ENCODE measurements at places on chromosomes 3 and 15.

GRCh38 chr3:183782576-183783276, 42.7 kb downstream of the MAP6D1 start:
- no peak for DNase-seq

GRCh38 chr3:16927485-16927884, 42.7 kb downstream of the PLCL2 start:
- DNase-seq, result no peak

DNA sequence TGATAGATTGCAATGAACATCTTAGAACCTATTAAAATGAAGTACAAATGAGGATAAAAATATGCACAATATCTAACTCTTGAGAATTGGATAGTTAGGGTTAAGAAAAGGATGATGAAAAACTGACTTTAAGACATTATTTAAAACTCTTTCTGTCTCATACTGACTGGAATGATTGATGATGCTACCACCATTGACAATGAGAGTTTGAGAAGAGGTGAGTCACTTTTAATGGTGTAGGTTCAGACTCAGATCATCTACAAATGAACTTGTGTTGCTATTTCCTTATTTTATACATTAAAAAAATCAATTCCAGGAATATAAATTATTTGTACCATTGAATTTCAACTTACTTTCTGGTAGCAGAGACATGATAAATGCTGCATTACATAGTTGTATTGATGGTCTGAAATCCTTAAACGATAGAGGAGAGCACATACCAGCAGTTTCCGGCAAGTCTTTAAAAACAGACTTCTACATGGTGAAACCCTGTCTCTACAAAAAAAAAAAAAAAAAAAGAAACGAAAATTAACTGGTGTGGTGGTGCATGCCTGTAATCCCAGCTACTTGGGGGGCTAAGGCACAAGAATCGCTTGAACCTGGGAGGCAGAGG, 409.0 kb downstream of the OTOL1 start:
- no peak for DNase-seq

DNA sequence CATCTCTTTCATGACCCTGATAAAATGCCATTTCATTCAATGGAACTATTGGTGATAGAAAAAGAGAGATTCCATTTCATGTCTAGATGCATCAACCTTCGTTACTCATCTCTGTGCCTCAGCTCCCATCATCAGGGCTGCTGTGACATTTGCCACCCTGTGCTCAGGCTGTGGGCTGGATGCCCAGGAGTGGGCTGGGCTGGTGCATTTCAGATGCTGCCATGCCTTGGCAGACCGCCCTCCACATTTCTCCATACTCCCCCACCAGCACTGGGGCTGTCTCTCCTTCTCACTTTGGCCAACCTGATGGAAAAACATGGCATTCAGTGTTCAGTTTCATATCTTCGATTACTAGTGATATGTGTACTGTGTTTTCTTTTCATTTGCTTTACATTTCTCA, 59.1 kb downstream of the DNASE1L3 start:
- DNase-seq, result no peak

GRCh38 chr3:88137836-88138235, 11.9 kb upstream of the C3orf38 start:
- no peak for DNase-seq

DNA sequence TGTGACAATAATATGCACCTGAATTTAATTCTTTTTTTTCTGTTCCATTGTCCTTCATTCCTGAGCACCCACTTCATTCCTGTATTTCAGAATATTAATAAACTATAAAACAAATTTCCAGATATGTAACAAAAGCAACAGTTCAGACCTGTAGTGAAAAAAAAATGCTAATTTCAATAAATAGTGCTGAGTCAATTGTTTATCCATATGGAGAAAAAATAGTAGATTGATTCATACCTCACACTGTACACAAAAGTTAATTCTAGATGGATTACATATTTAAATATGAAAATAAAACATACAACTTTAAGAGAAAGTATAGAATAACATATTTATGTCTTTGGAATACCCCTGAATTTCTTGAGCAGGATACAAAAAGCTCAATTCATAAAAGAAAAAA, 43.9 kb upstream of the KCNH8 start:
- DNase-seq, result no peak

DNA sequence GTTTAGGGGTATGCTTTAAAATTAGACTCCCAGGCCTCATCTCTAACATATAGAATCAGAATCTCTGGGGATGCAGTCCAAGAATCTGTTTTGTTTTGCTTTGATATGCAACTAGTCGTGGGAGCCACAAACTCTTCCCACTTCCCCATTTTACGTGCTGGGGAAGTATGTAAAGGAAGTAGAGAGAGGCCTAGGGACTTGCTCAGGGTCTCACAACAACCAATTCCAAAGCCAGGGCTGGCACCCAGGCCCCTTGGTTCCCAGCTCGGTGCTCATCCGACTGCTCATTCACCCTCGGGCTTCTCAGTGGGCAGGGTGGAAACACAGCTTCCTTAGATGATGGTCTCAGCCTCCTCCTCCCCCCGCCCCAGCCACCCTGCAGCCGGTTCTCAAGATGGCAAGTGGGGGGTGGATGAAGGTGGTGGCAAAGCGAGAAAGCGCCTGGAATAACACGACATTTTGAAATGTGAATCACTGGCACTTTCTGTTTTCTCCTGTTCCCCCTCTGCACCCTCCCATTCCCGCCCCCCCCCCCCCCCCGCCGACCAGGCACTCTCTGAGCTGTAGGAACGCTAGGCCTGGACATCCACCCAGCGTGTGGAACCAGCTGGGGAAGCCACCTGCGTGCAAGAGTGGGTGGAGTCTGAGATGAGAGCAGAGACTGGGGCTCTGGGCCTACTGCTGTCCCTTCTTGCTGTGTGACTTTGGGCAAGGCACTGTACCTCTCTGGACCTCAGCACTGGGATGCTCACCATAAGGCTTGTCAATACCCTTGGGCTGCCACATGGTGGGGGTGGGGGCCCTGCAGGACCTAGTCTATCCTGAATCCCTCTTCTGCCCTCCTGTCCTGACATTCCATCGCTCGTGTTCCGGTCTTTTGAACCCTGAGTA, 214.5 kb downstream of the RPLP1 start:
- DNase-seq, result no peak

- DNase-seq, result no peak
Measured at GRCh38 chr15:37009288-37009687, 91.1 kb downstream of the MEIS2 start.

- peak; percentile 42 for DNase-seq
Measured at GRCh38 chr15:69414701-69415167, 585 bp downstream of the KIF23 start.

GRCh38 chr15:68537506-68537905, 41.3 kb upstream of the CORO2B start:
- DNase-seq, result no peak

- no peak for DNase-seq
Measured at GRCh38 chr15:86849558-86850285, 770.1 kb downstream of the AGBL1 start.

- DNase-seq, result no peak
Measured at GRCh38 chr3:169846458-169847193, 23.1 kb downstream of the LRRC31 start.

DNA sequence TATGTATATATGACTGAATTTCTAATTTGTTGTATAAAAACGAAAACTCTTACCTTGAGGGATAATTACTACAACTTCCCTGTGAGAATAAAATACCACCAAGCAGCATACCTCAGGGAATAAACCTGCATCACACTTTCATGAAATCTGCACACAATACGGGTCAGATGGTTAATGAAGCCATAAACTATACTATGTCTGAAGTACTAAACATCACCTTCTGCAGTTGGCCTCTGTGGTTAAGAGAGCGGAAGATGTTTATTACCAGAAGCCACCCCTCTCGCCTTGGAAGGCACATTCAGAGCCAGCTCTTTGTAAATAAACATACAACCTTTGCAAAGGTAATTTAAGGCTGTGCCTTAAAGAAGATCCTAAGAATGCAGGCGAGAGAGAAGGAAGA, 462.1 kb upstream of the NR2F2 start:
- no peak for DNase-seq

DNA sequence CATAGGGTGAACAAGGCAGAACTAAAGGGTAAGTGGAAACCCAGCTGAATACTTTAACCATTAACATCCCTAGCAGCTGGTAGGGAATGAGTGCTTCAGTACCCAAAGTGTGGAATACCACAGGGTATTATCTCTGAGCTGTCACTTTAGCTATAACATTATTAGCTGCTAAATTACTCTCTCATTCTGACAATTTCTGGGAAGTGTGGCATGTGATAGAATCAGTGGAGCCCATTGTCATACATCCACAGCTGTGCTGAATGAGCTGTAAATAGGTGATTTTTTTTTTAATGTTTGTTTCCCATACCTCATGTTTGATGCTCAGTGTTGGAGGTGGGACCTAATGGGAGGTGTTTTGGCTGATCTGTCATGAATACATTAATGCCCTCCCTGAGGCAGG, 894.3 kb downstream of the DIPK2A start:
- no peak for DNase-seq

DNA sequence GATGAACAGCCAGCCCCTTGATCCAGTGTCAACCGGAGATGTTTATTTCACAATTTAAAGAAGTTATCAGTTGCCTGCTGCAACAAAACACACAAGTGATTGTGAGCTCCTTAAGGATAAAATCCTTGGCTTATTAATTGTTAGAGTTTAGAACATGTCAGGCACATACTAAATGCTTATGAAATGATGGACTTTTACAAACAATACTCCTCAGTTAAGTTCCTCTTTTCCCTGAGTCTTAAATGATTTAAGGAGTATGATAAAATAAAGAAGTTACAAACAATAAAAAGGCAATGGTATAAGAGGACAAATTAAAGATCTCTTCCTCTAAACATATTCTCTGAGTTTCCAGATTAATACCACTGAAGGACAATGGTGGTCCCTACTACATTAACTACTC, 5.7 kb downstream of the GHSR start:
- no peak for DNase-seq

GRCh38 chr3:5197470-5198312, 10.2 kb downstream of the EDEM1 start:
- DNase-seq, result no peak

DNA sequence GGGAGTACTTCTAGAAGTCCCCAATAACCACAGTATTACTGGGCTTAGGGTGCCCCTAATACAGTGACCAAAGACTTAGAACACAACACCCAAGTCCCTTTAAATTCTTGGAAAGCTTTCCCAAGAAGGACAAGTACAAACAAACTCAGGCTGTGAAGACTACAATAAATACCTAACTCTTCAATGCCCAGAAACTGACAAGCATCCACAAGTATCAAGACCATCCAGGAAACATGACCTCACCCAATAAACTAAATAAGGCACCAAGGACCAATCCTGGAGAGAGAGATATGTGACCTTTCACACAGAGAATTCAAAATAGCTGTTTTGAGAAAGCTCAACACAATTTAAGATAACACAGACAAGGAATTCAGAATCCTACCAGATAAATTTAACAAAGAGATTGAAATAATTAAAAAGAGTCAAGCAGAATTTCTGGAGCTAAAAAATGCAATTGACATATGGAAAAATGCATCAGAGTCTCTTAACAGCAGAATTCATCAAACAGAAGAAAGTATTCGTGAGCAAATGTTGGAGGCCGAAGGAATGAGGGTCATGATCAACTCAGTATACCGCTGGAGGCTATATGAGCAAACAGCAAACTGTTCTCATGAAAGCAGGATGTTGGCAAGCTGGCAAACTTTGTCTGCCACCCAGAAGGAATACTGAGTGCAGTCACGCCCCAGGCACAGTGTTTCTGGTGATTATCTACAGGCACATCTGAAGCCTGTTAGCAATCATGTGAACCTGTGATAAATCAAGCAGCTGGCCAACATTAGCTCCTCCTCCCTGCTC, 87.0 kb upstream of the NECTIN3 start:
- no peak for DNase-seq

DNA sequence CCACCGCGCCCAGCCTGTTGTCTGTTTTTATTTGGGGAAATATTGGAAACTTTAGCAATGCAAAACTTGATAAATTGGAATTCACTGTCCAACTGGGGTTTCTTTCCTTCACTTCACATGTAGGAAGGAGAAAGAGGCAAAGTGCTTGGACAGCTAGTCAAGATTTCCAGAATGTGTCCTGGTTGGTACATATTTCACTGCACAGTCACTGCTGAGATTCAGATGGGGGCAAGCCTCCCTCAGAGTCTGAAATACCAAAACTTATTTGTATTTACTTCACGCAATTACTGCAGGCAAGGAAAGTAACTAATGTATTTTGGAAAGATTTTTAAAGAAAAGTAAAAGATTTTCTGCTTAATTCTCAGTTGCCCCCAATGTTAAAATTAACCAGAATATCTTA, 21.0 kb downstream of the LRRC31 start:
- DNase-seq, result no peak

GRCh38 chr3:127711021-127711695, 38.4 kb downstream of the ABTB1 start:
- DNase-seq, result no peak

- no peak for DNase-seq
Measured at GRCh38 chr15:72786676-72787345, 3.3 kb upstream of the ADPGK start.

- no peak for DNase-seq
Measured at GRCh38 chr15:95043933-95044313, 812.6 kb downstream of the MCTP2 start.

GRCh38 chr15:78084449-78084750, 6.9 kb upstream of the TBC1D2B start:
- no peak for DNase-seq

DNA sequence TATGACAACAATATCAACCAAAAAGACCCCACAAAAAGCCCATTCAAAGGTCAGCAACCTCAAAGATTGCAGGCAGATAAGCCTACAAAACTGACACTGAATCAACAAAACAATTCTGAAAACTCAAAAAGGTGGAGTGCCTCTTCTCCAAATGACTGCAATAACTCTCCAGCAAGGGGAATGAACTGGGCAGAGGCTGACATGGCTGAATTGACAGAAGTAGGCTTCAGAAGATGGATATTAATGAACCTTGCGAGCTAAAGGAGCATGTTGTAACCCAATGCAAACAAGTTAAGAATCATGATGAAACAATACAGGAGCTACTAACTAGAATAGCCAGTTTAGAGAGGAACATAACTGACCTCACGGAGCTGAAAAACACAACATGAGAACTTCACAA, 20.4 kb upstream of the SLC25A38 start:
- no peak for DNase-seq

DNA sequence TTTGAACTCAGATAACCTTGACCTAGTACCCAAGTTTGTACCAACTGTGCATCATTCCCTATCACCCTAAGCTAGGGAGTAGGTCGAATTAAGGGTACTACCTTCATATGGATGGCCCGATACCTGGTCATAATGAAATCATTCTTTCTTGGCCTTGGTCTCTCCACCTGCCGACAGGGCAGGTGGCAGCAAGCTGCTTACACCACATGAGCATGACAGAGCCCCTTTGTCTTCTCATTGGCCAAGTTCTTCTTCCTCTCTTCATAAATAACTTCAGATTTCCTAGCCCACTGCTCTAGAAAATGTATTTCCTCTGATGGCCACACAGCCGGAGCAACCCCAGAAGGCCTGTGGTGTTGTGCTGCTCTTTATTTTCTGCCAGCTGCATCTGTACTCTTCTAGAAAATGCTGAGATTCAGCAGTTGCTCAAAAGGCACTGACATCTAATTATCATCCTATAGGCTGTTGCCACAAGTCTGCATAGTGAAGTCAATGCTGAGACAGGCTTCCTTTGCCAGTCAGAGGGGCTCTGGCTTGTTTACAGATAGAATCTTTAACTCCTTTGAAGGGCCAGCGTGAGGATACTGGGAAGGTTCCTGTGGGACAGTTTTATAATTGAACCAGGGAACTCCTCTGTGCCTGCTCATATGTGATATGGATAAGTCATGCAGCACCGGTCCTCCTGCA, 304.2 kb downstream of the PTPRG start:
- DNase-seq, result no peak
